Hypothalamus (tissue), 51 donors: ENCODE measurements at places on chromosomes 2 and 18.

DNA sequence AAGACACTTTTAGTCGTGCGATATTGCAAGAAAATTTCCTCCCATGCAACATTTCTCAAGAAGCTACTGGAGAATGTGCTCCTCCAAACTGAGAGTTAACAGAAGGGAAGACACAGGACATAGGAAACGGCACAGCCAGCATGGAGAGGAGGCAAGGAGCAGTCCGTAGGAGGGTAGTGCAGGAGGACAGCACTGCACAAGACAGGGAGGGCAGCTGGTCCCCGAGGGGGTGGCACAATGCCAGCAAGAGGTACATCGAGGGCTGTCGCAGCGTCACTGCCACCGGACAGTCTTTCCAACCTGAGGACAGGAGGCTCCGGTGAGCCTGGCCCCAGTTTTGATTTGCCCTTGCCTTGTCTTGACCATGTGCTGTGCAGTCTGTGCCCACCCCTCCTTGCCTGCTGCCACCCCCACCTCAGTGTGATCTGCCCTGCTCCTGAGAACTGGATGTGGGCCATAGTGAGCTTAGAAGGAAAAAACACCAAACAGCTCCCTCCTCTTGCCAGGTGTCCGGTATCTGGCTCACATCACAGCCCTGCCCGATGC, 81.6 kb upstream of the LAPTM4A start:
- DNase-seq, result no peak

- DNase-seq, result no peak
Measured at GRCh38 chr2:196954001-196954400, 27.5 kb upstream of the PGAP1 start.

DNA sequence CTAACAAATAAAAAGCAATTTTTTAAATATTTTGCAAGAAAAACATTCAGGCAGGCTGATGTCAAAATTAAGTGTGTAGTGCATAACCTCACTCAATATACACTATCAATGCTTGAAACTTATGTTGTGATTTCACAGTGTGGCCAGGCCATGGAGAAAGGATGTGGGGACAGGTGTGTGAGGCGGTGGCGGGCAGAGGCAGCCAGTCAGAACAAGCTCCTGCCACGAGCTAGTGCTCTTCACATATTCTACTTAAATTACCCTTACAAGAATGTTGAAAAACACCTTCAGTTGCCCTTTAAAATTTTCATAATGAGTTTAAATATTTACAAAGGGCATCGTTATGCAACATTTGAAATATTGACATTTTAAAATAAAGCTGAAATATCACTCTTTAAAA, 43.2 kb downstream of the CYB5A start:
- DNase-seq, result no peak

- no peak for DNase-seq
Measured at GRCh38 chr2:172888714-172889669, 153.3 kb downstream of the RAPGEF4 start.

DNA sequence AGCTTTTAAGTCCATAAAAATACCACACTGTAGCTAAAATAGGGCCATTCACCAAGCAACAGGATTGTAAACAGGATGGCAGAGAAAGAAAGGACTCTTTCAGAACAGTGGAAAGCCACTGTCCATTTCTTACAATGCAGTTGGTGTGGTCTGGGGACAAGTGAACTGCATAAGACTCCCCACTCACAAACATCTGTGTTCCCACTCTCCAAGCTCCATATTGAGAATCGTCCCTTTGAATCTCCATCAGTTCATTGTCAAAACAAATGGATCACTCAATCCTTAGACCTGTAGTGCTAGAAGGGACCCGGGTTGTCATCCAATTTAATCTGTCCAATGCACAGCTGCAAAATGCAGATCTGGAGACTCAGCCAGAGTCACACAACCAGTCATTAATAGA, 347.4 kb upstream of the KLHL29 start:
- peak; percentile 27 for DNase-seq

DNA sequence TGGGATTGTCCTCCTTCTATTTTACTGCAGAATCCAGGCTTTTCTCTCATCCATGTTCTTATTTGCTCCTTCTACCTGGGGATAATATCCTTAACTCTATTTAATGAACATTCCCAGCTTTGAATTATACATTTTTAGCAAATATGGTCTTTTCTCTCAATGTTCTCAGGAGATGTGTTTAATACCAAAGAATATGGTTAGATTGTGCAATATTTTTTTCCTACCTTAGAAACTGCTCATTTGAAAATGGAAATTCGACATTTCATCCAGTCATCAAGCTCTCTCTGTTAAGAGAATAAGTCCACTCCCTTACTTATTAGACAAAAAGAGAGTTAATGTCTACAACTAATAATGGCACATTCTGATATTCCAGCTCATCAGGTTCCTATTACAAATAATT, 160.4 kb upstream of the GULP1 start:
- DNase-seq, result no peak

DNA sequence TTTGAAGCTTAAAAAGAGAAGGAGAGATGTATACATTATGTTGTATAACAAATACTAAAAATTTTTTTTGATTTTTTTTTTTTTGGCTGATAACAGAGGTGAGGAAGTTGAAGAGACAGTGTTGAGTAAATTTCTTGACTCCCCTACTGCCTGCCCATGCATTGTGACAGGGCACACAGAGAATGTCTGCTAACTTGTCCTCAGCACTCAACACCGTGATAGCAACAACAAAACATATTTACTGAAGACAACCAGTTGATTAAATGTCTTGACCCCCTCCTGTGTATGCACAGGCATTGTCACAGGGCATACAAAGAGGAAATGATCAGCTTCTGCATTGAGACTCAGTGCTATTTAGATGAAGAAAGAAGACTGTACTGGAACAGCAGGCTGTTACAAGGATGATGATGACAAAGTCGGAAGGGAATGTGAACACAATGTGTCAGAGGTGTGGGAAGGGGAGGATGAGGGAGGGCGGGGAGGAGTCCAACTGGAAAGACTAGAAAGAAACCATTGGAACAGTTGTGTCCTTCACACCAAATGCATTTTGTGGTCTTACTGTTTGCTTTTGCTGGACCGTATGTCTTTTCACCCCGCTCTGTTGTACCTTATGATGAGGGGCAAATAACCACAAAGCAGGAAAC, 89.5 kb downstream of the CERS6 start:
- DNase-seq, result no peak

GRCh38 chr2:184004948-184005672, 593.2 kb upstream of the ZNF804A start:
- DNase-seq, result no peak
